ENCODE measurements at places on chromosomes 11 and 22.

- no peak for DNase-seq
Measured at GRCh38 chr11:120011836-120012235, 126.1 kb downstream of the TRIM29 start.

GRCh38 chr11:60756307-60757032 is at the start of gene MS4A15:
Gene MS4A15, plus strand, starts transcription at chr11:60756867. Its CDS starts 6,867 bp downstream, at chr11:60763734.
- DNase-seq, result no peak

DNA sequence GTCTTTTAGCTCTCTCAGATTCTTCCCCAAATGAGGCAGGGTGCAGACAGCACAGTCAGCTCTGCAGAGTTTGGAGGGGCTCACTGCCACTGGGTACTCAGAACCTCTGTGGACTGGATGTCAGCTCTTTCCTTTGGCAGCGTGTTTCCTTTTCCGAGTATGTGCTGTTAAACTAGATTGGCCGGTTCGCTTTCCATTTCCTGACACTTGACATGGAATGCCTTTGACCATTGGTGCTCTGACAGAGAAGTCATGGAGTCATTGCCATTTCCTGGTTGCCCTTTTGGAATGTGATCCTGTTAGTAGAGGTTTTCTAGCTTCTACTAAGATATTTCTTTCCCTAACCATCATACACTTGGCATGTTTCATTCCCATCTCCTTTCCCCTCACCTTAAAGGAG is 86.7 kb downstream of the SWAP70 start:
- no peak for DNase-seq

- no peak for DNase-seq
Measured at GRCh38 chr11:69609351-69609750, 31.6 kb upstream of the CCND1 start.

DNA sequence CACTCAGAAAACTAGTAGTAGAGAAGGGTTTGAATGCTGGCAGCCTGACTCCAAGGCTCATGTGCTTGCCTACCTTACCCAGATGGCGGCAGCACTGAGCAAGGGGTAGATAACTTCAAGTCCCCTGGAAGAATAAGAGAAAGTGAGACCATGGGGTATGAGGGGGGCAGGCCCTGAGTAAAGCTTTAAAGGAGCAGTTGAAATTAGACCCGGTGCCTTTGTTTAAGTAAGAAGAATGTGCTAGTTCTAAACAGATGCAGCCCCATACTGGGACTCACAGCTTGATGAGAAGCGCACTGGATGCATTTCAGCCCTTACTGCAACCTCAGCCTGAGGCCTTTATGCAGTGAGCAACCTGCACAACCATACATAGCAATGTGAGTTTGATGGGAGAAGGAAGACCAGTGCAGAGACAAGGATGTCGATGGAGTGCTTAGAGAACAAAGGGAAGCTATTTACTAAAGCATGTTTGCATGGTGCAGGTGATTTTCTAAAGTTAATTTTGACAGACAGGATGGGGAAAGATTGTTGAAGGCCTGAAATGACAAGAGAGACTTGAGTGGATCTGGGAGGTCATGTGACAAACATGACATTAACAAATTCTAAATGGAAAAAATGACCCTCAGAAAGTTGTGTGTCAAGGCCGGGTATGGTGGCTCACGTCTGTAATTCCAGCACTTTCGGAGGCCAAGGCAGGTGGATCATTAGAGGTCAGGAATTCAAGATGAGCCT is 27.1 kb upstream of the TMA7B start:
- peak; percentile 7 for DNase-seq

DNA sequence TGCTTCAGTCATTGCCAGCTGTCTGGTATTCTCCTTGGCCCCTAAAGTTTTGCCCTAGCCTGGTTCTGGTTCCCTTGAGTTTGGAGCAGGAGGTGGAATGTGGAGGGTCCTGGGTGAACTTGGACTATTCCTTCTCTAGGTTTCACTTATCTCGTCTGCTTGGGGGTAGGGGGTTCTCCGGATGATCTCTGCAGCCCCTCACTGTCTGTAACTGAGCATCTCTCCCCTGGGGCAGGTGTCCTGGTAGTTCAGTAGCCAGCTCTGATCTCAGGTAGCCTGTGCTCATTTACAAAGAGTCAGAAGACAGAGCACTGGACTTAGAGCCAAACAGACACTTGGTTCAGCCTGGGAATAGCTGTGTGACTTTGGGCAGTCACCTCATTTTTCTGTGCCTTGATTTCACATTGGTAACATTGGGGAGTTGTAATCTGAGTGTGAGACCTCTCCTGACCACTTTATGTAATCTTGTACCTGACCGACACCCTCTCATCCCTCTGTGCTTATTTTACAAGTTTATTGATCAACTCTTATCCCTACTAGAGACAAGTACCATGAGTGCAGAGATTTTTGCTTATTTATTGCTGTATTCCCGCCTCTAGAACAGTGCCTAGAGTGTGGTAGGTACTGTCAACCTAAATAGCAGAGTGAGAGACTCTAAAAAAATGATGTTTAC is 804 bp downstream of the CCDC134 start:
- no peak for DNase-seq

DNA sequence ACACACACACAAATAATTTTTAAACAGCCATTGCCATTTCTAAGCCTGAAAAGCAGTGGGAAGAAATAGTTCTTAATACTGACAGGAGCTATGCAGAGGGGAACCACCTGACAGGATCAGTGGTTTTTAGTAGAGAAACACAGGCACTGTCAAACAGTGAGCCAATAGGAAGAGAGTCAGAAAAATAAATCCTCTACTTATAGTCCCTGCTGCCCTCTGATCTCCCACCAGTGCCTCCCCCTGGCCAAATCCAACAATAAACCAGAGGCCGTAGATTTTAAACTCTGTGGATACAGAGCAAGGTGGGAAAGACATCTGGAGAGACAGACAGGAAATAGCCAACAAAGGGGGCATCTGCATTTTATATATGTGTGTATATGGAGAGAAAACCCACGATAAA is 7.9 kb upstream of the OR56B4 start:
- no peak for DNase-seq

DNA sequence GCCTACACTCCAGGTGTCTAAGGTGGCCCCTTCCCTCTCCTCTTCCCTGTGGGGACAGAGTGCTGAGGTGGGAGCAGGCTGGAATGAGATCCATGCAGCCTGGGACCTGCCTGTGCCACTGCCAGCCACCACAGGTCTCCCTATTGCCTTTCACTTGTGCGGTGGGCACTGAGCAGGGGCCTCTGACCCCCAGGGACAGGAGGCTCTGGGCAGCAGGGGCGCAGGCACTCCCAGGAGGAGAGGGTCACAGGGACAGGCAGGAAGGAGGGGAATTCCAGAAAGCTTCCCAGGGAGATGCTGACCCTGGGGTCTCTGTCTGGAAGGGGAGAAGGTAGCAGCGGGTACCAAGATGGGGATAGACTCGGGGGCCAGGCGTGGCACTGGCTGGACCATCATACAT is 228.5 kb upstream of the B3GAT1 start:
- DNase-seq, result no peak

DNA sequence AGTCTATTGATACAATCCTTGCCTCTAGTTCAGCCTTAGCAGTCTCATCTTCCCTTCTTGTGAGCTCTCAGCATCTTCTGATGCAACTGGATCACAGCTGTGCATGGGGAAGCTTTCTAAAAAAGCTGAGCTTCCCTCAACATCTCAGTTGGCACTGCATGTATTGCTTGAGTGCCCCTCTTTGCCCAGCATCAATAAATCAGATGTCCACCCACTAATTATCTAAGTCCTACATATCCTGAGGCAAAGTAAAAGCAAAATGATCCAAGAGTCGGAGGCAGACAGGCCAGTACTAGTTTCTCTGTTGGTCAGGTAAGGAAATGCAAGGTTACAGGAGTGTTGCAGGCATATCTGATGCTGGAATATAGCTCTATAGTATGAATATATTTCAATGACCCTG is 334.5 kb upstream of the NCAM1 start:
- DNase-seq, result no peak

DNA sequence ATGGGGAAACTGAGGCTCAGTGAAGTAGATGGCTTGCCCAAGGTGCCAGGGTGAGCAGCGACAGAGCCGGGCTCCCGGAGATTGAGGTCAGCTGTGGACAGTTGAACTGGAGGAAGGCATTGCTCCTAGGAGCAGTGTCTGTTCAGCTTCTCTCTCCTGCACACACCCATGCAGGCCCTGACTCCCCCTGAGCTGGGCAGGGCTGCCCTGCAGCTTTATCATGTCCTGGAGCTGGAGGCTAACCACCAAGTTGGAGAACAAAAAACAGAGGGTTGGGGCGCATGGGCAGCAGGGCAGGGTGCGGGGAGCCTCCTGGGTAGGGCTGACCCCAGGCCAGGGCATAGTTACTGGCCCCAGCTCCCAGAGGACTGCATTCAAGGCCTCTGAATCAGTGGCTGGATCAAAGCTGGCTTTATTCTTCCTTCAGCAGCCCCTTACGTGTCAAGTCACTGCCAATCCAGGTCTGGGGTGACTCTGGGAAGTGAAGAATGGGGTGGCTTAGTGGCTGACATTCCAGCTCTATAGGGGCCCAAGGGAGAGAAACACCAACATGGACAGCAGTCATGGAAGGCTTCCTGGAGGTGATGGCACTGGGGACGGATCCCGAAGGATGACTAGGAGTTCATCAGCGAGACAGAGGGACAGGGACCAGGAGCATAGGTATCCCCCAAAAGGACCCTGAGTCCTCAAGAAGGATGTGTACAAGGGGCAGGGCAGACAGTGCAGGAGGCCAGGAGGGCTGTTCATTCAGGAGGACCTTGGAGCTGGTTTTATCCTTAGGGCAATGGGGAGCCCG is 83.8 kb downstream of the CACNA1I start:
- DNase-seq, result no peak

DNA sequence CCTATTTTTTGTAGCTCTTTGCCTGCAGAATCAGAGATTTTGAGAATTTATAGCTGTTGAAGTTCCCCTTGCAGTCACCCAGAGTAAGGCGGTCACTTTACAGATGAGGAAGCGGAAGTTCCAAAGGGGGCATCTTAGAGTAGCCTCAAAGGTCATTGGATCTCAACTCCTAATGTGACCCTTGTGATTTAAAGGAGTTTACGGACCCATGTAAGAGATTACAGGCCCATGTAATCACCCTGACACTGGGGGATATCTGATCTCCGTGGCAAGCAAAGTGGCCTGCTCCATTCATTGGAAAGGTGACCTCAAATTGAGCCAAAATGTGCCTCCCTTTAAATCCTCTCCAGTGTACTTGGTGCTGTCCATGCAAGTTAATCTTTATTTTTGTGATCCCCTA is 15.7 kb downstream of the P2RX3 start:
- no peak for DNase-seq

GRCh38 chr11:40387240-40387980 is 1072.0 kb downstream of the LRRC4C start:
- DNase-seq, result no peak

DNA sequence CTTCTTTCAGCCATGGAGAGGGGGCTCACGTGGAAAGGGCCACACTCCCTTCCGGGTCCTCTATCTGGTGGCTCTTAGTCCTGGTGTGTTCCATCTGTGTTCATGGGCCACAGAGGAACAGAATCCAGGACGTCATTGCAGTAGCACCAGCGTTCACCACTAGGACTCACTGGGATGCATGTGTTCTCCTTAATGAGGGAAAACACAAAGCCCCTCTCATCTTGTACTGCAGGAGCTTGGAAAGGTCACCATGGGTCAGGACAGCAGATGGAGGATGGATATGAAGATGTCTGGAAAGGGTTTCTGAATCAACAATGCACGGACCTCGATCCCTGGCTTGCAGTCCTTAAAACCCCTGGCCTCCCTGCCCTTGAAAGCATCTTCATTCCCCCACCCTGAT is 113.8 kb upstream of the THY1 start:
- DNase-seq, result no peak

GRCh38 chr22:26496456-26496855 is 12.8 kb downstream of the SRRD start:
- DNase-seq, result no peak

- peak; percentile 67 for DNase-seq
Measured at GRCh38 chr11:65663639-65664200, 1.0 kb upstream of the RELA start.

GRCh38 chr11:12914400-12914912 is 94.7 kb upstream of the RASSF10 start:
- DNase-seq, result peak; percentile 42

DNA sequence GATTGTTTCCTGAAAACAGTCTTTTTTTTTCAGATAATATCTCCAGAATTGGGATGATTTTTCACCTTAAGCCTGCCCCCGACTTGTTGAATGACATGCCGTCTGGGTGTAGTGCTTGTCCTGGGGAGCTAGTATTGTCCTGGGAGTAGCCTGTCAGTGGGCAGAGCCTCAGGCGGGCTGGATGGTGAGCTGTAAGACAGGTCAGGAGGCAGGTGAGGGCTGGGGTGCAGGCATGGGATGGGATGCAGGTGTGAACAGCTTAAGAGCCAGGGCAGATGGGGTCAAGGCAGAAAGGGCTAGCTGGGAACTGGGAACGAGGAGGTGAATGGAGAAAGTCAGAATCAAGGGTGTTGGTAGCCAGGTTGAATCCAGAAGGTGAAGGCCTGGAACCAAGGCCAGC is 200.2 kb downstream of the CSNK2A3 start:
- no peak for DNase-seq

- peak; percentile 40 for DNase-seq
Measured at GRCh38 chr22:26461188-26461810, 22.3 kb downstream of the HPS4 start.

- no peak for DNase-seq
Measured at GRCh38 chr11:114011443-114011842, 36.5 kb downstream of the HTR3A start.

DNA sequence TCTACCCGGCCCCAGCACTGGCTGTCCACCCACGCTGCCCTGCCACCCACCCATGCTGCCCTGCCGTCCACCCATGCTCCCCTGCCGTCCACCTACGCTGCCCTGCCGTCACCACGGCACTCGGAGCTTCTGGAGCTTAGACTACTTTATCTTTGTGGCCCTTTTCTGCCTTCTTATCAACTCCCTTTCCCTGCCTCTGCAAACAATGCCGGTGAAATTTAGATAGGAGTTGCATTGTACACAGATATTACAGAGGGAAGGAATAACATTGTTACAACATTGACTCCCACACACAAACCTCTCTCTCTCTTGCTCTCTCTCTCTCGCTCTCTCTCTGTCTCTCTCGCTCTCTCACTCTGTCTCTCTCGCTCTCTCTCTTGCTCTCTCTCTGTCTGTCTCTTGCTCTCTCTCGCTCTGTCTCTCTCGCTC is 33.7 kb upstream of the BRSK2 start:
- DNase-seq, result no peak

DNA sequence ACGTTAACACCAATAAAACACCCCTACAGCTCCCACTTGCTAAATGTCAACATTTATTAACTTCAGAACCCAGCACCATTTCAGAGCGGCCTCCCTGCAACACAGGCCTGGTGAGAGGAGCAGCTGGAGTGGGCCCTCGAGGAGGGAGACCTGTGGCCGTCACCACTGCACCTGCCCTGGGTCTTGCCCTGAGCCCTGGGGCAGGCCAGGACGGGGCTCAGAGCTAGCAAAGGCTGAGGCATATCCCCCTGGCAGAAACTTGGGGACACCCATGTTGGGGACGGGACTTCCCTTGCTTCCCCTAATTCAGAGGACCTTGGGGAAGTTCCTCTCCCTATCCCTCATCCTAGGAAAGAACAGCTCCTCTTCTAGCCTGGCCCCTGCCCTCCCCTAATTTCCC is 137.3 kb upstream of the THY1 start:
- DNase-seq, result no peak
